ENCODE measurements at places on chromosomes 7 and 10. TPM values are rescaled to one million over a fixed set of nuclear protein-coding genes. Genes with fewer than 3 reads are reported as not detected.

Gene RPEL1
- not detected for total RNA-seq

- H3K27ac ChIP-seq, result no peak overlapping the region
- DNase-seq, result no peak
- H3K4me3 ChIP-seq, result no peak overlapping the region
- no peaks in the 10 kb centered on the region for H3K4me1 ChIP-seq
- H3K36me3 ChIP-seq, result no peaks in the 10 kb centered on the region
- peaks cover 13% of the 10 kb centered on the region for H3K27me3 ChIP-seq
These were observed 30.5 kb downstream of the JAKMIP3 start for GRCh38 chr10:132096223-132096622.

GRCh38 chr7:83427884-83428283 is 221.1 kb downstream of the SEMA3E start:
- no peak for DNase-seq
- no peak overlapping the region for H3K4me3 ChIP-seq
- no peaks in the 10 kb centered on the region for H3K36me3 ChIP-seq
- H3K4me1 ChIP-seq, result no peaks in the 10 kb centered on the region

Gene ZNF655
- total RNA-seq, result 70.9 TPM

Gene RGS10
- 2.0 TPM for total RNA-seq

Gene KAZALD1
- total RNA-seq, result 1.3 TPM

GRCh38 chr7:135111379-135111778 is 36.5 kb upstream of the TMEM140 start:
- no peak for DNase-seq
- H3K4me1 ChIP-seq, result peaks cover 9% of the 10 kb centered on the region
- no peaks in the 10 kb centered on the region for H3K36me3 ChIP-seq

- H3K4me3 ChIP-seq, result no peak overlapping the region
- H3K4me1 ChIP-seq, result no peaks in the 10 kb centered on the region
- H3K27me3 ChIP-seq, result no peaks in the 10 kb centered on the region
- no peak for DNase-seq
- H3K27ac ChIP-seq, result no peak overlapping the region
These were observed 7.8 kb downstream of the TAS2R41 start for GRCh38 chr7:143485500-143485899.

- no peaks in the 10 kb centered on the region for H3K4me1 ChIP-seq
- no peak for DNase-seq
- H3K27me3 ChIP-seq, result no peaks in the 10 kb centered on the region
- no peak overlapping the region for H3K27ac ChIP-seq
- no peak overlapping the region for H3K4me3 ChIP-seq
These were observed 14.4 kb downstream of the CWF19L1 start for GRCh38 chr10:100253041-100253440.

Gene FAM170B
- not detected for total RNA-seq

Gene UTF1
- not detected for total RNA-seq

Gene GRID1
- 0.42 TPM for total RNA-seq

GRCh38 chr10:89301232-89301631 is 614 bp upstream of the IFIT2 start:
- no peak overlapping the region for H3K4me3 ChIP-seq
- no peak overlapping the region for H3K27ac ChIP-seq
- H3K4me1 ChIP-seq, result peaks cover 2% of the 10 kb centered on the region
- DNase-seq, result no peak
- H3K36me3 ChIP-seq, result no peaks in the 10 kb centered on the region

DNA sequence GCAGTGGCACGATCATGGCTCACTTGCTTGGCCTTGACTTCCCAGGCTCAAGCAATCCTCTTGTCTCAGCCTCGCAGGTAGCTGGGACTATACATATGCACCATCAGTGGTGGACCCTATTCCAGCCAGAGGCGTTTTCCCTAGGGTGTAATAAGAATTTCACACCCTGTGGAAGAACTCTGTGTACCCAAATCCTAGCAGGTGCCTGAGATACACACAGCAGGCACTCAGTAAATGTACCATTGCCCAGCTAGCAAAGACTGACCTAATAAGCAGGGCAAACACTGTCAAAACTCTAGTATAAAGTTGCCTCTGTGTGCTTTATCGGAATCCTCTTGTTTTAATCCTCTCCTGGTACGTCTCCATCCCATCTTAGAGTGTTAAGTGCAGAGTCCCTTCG is 33.7 kb upstream of the BHLHA15 start:
- H3K4me3 ChIP-seq, result no peak overlapping the region
- DNase-seq, result no peak
- H3K36me3 ChIP-seq, result peaks cover 16% of the 10 kb centered on the region
- H3K27ac ChIP-seq, result no peak overlapping the region

- H3K36me3 ChIP-seq, result no peaks in the 10 kb centered on the region
- no peaks in the 10 kb centered on the region for H3K4me1 ChIP-seq
- no peak for DNase-seq
- H3K27me3 ChIP-seq, result peaks cover 15% of the 10 kb centered on the region
- H3K27ac ChIP-seq, result no peak overlapping the region
These were observed 20.2 kb upstream of the VOPP1 start for GRCh38 chr7:55592492-55592891.

GRCh38 chr10:121822180-121822579 is 105.7 kb downstream of the ATE1 start:
- DNase-seq, result no peak
- H3K4me3 ChIP-seq, result no peak overlapping the region
- H3K36me3 ChIP-seq, result peaks cover 12% of the 10 kb centered on the region
- H3K4me1 ChIP-seq, result no peaks in the 10 kb centered on the region
- no peaks in the 10 kb centered on the region for H3K27me3 ChIP-seq
- H3K27ac ChIP-seq, result no peak overlapping the region

Gene SLC39A12
- not detected for total RNA-seq

GRCh38 chr10:5243521-5243987 is 46.9 kb downstream of the AKR1C4 start:
- H3K4me3 ChIP-seq, result no peak overlapping the region
- H3K27ac ChIP-seq, result no peak overlapping the region
- no peak for DNase-seq
- H3K36me3 ChIP-seq, result peaks cover 2% of the 10 kb centered on the region
- peaks cover 6% of the 10 kb centered on the region for H3K4me1 ChIP-seq
- H3K27me3 ChIP-seq, result no peaks in the 10 kb centered on the region

GRCh38 chr10:84114088-84114667 is 25.1 kb upstream of the GHITM start:
- no peak for DNase-seq
- peaks cover 13% of the 10 kb centered on the region for H3K4me1 ChIP-seq
- H3K27me3 ChIP-seq, result no peaks in the 10 kb centered on the region

GRCh38 chr7:29922921-29923700 is 66.5 kb downstream of the SCRN1 start:
- H3K4me1 ChIP-seq, result no peaks in the 10 kb centered on the region
- no peak overlapping the region for H3K27ac ChIP-seq
- H3K27me3 ChIP-seq, result no peaks in the 10 kb centered on the region

DNA sequence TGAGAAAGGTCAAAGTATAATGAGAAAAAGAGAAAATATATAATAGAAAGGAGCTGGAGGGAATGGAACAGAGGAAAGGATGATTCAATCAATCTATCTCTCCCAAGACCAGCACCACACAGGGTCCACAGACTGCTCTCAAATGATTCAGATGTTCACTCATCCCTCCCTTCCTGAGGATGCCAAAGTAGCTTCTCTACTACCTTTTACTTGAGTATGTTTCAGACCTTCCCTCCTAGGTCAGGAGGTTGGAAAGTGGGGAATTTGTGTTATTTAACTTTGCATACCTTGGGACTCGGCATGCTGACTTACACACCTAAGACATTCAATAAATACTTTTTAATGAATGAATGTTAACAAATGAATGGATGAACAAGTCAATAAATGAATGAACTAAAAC is 30.6 kb downstream of the CPVL start:
- H3K4me3 ChIP-seq, result no peak overlapping the region
- DNase-seq, result no peak
- H3K4me1 ChIP-seq, result peaks cover 13% of the 10 kb centered on the region
- H3K27ac ChIP-seq, result peak overlapping the region; percentile 46
- no peaks in the 10 kb centered on the region for H3K27me3 ChIP-seq
- peaks cover 2% of the 10 kb centered on the region for H3K36me3 ChIP-seq

Gene TMEM184A
- 8.6 TPM for total RNA-seq

DNA sequence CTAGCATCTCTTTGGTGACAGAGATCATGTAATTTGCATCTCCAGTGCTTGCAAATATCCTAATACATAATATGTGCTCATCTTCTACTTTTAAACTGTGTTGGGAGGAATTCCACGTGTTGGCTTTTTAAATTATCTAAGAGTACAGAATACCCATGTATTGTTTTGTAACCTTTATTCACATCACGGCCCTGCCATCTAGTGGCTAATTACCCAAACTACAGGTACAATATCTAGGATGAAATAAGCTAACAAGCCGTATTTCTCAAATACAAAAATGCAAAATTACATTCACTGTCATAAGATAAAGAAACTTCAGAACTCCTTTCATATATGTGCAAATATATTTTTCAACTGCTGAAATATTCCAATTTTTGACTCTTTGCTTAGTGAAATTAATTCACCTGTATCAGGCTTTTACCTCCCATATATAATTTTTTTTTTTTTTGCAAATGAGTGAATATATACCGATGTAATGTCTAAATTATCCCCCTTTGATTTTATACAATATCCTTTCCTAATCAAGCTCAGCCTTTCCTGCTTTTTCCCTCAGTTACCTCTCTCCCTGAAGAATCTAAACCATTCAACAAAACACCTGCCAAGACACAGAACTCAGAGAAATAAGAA is 30.3 kb upstream of the LSM8 start:
- no peak for DNase-seq
- peaks cover 3% of the 10 kb centered on the region for H3K36me3 ChIP-seq
- H3K27ac ChIP-seq, result no peak overlapping the region
- H3K27me3 ChIP-seq, result peaks cover 7% of the 10 kb centered on the region
- no peak overlapping the region for H3K4me3 ChIP-seq

GRCh38 chr10:75034714-75035258 is 76.7 kb upstream of the SAMD8 start:
- H3K4me3 ChIP-seq, result no peak overlapping the region
- no peak for DNase-seq
- peaks cover 13% of the 10 kb centered on the region for H3K36me3 ChIP-seq
- no peaks in the 10 kb centered on the region for H3K27me3 ChIP-seq

DNA sequence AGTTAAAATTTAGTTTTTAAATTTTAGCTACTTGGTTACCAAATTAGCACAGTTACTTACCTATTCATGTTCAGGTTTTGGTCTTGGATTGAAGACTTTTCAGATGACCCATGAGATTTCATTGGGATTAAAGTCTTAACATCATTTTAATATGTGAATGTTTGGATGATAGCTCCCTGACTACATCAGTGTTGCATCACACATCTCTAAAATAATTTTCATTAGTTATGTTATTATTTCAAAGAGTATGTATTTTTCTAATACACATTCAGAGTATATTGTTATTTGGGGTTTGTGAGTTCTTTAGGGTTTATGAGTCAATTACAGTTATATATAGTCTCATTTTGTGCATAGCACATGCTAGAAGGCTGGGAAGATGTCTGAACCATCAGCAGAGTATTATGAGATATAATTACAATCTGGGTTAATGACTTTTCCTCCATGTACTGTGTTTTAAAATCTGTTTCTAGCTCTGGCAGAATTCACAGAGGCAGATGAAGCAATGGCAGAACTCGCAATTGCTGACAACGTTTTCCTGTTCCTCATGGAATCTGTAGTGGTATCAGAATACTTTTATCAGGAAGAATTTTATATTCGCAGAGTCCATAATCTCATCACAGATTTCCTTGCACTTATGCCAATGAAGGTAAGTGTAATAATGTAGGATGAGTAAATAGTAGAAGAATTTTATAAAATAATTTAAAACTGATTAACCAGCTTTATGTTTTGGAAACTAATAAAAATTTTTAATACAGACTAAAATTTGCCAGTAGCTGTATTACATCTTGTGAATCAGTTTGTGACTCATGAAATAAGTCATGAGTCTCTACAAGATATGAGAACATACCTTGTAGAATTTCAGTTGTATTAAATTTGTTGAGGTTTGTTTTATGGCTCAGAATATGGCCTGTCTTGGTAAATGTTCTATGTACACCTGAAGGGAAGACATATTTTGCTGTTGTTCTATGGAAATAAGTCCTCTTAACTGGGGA is 26.9 kb downstream of the NUP205 start:
- peaks cover 29% of the 10 kb centered on the region for H3K36me3 ChIP-seq
- DNase-seq, result no peak
- no peak overlapping the region for H3K27ac ChIP-seq
- H3K4me3 ChIP-seq, result no peak overlapping the region
- H3K27me3 ChIP-seq, result no peaks in the 10 kb centered on the region
- no peaks in the 10 kb centered on the region for H3K4me1 ChIP-seq

- H3K36me3 ChIP-seq, result peaks cover 10% of the 10 kb centered on the region
- no peak overlapping the region for H3K4me3 ChIP-seq
- H3K4me1 ChIP-seq, result peaks cover 2% of the 10 kb centered on the region
- DNase-seq, result no peak
- H3K27me3 ChIP-seq, result no peaks in the 10 kb centered on the region
- H3K27ac ChIP-seq, result no peak overlapping the region
These were observed 8.7 kb downstream of the ZMIZ2 start for GRCh38 chr7:44757311-44757710.

DNA sequence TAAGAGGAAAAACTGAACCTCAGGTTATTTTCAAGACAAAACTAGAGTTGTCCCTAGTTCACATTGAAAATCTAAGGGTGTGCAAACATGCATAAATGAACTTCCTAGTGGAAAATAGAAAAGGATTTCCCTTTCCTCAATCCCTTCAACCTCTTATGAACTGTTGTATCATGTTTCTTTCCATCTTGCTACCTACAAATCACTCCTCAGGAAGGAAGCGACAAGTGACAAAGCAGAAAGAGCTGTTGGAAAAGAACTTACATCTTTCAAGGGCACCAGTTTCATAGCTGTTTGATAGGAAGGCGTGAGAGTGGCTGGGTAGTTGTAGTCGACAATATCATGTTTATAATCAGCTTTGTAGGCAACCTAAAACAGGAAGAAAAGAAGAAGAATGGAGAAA is 23.9 kb downstream of the NRAP start:
- no peak for DNase-seq
- no peak overlapping the region for H3K27ac ChIP-seq
- peaks cover 11% of the 10 kb centered on the region for H3K4me1 ChIP-seq
- H3K27me3 ChIP-seq, result peaks cover 6% of the 10 kb centered on the region

DNA sequence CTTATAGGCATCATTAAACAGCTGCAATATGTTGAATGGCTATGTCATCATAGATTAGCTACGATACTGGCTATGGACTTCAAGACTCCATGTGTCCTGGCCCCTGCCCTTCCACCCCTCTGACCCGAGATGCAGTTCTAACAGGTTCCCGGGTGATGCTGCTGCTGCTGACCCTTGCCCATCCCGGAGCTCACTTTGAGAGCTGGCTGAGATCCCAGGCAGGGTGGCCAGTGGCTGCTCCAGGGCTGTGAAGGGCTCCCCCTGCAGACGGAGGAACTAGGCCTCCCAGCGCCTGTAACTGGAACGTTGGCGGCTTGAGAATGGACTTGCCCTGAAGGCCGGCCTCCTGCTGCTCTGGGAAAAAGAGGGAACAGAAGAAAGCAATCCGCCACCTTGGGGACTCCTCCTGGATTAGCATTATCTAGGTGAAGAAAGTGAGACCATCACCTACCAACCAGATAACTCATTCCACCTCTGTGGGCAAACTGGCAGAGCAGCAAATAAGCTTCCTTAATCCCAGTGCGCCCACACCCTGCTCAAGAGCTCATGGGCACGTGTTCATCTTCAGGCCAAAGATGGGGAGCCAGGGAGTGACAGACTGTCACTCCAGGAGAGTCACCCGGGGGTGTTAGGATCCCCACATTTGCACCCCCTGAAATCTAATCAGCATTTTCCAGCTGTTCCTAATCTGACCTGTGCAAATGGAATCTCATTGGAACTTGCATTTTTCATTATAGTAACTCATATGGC is 56.8 kb downstream of the PARP12 start:
- peaks cover 15% of the 10 kb centered on the region for H3K27me3 ChIP-seq
- H3K36me3 ChIP-seq, result no peaks in the 10 kb centered on the region
- H3K4me3 ChIP-seq, result no peak overlapping the region
- peaks cover 3% of the 10 kb centered on the region for H3K4me1 ChIP-seq

Measured in progenitor cell of endocrine pancreas (in vitro differentiated cells).